ENCODE measurements at places on chromosomes 1 and 21.

- no peak for DNase-seq
These were observed 755 bp upstream of the THRAP3 start for GRCh38 chr1:36223381-36223995.

DNA sequence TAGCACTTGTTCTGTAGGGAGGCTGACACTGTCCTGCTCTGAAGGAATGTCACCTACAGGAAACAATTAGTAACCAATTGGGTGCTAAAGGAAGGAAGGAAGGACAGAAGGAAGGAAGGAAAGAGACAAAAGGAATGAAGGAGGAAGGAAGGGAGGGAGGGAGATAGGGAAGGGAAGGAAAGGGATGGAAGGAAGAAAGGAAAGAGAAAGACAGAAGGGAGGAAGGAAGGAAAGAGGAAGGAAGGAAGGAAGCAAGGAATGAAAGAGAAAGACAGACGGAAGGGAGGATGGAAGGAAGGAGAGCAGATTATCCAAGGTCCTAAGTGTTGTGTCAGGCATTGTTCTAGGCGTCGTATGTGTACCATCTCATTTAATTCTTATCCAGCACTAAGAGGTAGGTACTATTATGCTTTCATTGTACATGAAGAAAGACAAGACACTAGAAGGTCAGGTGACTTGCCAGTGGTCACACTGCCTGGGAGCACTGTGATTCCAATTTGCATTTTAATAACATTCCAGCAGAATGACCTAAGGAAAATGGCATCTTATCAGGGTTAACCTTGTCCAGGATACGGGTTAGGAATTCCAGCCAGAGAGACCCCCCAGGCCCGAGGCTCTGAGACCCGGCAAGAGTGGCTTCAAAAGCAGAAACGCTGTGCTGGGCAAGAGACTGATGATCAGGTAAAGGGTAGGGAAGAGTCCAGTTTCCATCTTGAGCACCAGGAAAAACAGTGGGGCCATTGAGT lies 29.6 kb downstream of the CLIC6 start:
- no peak for DNase-seq

GRCh38 chr1:235296729-235297128 lies 31.2 kb downstream of the ARID4B start:
- DNase-seq: no peak

GRCh38 chr21:44869781-44870747 lies 3.4 kb downstream of the PTTG1IP start:
- DNase-seq: peak; percentile 86
